GM10248 (cell line): ENCODE measurements at places on chromosomes 5 and 9.

- DNase-seq = no peak
Observed at GRCh38 chr9:127065592-127065991, 56.8 kb downstream of the ANGPTL2 start.

- DNase-seq = no peak
Observed at GRCh38 chr9:103533318-103533717, 538.2 kb downstream of the CYLC2 start.

DNA sequence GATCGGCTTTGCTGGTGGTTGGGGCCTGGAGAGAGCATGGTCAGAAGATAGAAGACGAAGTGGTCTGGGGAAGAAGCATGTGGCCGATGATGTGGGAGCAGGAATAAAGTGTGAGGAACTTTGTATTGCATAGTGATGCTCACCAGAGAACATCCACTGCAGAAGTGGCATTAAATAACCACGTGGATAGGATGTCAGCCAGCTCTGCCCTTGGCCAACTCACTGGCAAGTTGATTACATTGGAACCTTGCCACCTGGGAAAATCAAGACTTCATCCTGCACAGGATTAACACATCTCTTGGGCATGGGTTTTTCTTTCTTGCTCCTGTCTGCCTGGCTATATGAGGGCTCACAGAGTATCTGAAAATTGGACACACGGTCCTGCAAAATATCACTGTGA is 217.4 kb downstream of the DMRT2 start:
- DNase-seq = no peak

DNA sequence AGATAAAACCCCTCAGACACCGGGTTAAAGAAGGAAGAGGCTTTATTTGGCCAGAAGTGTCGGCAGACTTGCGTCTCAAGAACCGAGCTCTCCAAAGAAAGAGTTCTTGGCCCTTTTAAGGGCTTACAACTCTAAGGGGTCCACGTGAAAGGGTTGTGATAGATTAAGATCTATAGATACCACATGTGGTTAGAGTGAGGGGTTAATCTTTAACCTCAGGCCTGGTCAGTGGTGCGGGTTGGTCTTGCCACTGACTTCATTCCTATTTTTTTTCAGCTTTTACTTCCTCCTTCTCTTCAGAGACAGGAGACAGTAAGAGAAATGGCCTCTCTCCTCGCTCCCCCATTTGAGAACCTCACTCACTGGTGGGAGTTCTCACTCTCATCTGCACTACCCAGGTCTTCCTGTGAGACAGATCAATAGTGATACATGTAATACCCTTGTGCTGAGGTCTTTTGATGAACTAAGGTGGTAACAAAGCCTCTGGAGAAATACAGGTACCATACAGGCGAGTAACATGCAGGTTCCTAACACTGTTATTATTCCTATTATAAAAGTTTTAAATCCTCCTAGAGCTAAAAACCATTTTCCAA is 52.4 kb upstream of the COX7C start:
- DNase-seq = no peak

- no peak for DNase-seq
Observed at GRCh38 chr9:99511723-99512122, 289.6 kb downstream of the SEC61B start.

- DNase-seq = no peak
Observed at GRCh38 chr5:178069909-178070308, 43.4 kb upstream of the N4BP3 start.
